ENCODE measurements at places on chromosomes 7 and 10.

GRCh38 chr7:128948312-128948973, 10.7 kb downstream of the IRF5 start:
- DNase-seq, result no peak

- DNase-seq, result no peak
Measured at GRCh38 chr10:27513451-27514191, 9.5 kb downstream of the RAB18 start.

- no peak for DNase-seq
Measured at GRCh38 chr7:92044940-92045339, 89.3 kb downstream of the CYP51A1 start.

GRCh38 chr10:128695931-128696330, 569.7 kb upstream of the MKI67 start:
- no peak for DNase-seq

- DNase-seq, result peak; percentile 93
Measured at GRCh38 chr7:92447345-92448204, at the start of gene GATAD1. Gene GATAD1 (plus strand): TSS chr7:92447482. CDS start chr7:92447730, 248 bp downstream.
